Lung (tissue), 17 donors: ENCODE measurements at places on chromosomes 4 and X.

- H3K27me3 ChIP-seq: no peaks in the 10 kb centered on the region
- H3K4me3 ChIP-seq: no peak overlapping the region
- H3K36me3 ChIP-seq: no peaks in the 10 kb centered on the region
- H3K27ac ChIP-seq: no peak overlapping the region
Observed at GRCh38 chr4:179116581-179116980, 1674.3 kb upstream of the AGA start.

GRCh38 chr4:82213485-82214417, 160.0 kb downstream of the HNRNPD start:
- H3K27me3 ChIP-seq: no peaks in the 10 kb centered on the region
- H3K27ac ChIP-seq: no peak overlapping the region
- H3K4me3 ChIP-seq: no peak overlapping the region
- DNase-seq: no peak

DNA sequence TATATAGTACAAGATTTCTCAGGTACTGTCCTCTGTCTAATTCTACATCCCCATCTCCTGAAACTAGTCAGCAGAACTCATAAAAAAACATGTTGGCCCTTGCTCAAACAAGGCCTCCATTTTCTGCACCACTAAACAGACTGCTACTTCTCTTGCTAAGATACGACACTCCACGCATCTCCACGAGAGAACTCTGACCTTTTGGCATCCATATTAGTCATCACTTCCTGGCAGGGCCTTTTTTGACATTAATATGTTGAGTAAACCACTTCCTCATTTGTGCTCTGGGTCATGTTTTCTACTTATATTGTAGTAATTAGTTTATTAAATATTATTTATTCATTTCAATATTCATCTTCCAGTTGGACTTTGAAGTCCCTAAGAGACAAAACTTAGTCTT, 65.6 kb downstream of the DCAF8L1 start:
- no peak for DNase-seq
- peaks cover 2% of the 10 kb centered on the region for H3K27me3 ChIP-seq
- no peaks in the 10 kb centered on the region for H3K36me3 ChIP-seq
- H3K27ac ChIP-seq: no peak overlapping the region

DNA sequence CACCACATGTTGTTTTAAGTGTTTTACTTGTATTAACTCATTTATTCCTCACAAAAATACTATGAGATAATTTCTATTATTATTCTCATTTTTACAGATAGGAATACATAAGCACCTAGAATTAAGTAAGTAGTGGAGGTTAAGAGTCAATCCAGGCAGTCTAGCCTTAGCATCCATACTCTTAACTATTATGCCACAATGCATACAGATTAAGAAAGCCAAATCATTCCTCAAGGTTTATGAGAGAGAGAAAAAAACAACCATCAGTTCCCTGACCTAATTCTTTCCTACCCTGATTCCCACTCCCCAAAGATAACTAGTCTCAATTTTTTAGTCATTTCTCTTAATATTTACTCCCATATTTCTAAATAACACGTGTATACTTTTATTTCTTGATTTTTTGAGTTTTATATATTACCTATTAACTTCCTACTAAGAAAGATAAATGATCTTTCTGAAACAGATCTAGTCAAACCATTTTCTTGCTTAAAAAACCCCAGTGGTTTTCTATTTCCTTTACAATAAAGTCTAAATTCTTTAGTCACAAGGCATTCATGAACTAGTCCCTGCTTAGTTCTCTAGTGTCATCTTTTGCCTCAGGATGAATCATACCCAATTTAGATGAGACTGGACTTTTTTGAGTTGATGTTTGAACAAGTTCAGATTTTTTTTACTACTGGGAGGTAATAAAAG, 16.0 kb downstream of the UBA6 start:
- H3K4me3 ChIP-seq: no peak overlapping the region
- H3K36me3 ChIP-seq: peaks cover 9% of the 10 kb centered on the region
- no peaks in the 10 kb centered on the region for H3K27me3 ChIP-seq

DNA sequence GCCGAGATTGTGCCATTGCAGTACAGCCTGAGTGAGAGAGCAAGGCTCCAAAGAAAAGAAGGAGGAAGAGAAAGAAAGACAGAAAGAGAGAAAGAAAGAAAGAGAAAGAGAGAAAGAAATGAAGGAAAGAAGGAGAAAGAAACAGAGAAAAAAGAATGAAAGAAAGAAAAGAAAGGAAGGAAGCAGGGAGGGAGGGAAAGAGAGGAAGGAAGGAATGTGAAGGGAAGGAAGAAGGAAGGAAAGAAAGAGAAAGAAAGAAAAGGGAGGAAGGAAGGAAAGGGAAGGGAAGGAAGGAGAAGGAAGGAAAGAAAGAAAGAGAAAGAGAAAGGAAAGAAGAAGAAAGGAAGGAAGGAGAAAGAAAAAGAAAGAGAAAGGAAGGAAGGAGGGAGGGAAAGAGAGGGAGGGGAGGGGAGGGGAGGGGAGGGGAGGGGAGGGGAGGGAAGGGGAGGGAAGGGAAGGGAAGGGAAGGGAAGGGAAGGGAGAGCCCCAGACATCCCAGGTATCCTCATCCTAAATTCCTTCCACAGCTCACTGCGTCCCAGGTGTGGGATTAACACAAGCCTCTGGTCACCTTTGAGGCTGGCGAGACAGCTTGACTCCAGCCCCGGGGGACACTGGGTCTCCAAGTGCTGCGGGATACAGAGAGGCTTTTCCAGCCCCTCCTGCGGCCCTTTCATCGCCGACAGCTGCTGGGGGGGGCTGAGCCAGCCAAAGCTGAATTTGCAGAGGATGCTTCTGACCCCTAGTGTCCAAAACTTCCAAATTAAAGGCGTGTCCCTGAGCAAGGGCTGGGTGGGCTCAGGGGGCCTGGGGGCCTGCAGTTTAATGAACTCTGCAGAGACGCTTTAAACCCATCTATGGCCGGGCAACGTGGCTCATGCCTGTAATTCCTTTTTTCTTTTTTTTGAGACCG, 24.2 kb upstream of the CSF2RA start:
- no peaks in the 10 kb centered on the region for H3K36me3 ChIP-seq
- no peak overlapping the region for H3K4me3 ChIP-seq
- H3K27me3 ChIP-seq: no peaks in the 10 kb centered on the region
- H3K27ac ChIP-seq: no peak overlapping the region
